ENCODE measurements at places on chromosomes 3 and 15.

DNA sequence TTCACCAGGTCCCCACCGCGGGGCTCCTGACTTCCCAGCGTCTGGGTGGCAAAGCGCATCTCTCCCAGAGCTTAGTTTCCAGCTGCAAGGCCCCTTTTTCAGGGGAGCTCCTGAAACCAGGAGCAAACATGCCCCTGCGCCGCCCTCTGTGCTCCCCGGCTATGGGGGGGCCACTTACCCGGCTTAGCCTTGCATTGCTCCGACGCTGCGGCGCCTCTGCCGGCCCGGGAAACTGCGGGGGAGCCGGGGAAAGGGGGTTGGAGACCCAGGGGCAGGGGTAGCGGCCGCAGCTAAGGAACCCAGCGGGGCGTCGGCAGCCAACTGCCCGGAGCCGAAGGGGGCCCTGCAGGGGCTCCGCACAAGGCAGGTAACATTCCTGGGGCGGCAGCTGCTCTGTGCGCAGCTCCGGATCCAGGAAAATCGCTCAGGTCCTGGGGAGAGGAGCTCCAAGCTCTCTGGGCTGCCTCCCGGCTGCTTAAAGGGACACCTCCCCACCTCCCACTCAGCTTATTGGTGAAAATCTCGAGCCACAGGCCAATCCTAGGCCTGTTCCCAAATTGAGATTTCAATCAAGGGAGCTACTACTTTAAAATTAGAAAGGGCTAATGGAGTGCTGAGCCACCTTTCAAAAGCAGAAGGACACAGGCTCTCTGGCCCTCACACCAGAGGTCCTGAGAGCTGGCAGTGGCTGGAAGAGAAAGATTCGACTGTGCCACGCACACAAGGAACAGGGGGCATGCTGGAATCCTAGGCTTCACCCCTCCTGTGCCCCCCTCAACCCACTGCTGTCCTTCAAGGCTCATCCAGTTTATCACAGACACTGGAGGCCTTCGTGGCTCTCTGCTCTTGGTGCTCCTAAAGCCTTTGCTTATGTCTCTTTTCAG lies 42.7 kb upstream of the PRICKLE2 start:
- DNase-seq = no peak

DNA sequence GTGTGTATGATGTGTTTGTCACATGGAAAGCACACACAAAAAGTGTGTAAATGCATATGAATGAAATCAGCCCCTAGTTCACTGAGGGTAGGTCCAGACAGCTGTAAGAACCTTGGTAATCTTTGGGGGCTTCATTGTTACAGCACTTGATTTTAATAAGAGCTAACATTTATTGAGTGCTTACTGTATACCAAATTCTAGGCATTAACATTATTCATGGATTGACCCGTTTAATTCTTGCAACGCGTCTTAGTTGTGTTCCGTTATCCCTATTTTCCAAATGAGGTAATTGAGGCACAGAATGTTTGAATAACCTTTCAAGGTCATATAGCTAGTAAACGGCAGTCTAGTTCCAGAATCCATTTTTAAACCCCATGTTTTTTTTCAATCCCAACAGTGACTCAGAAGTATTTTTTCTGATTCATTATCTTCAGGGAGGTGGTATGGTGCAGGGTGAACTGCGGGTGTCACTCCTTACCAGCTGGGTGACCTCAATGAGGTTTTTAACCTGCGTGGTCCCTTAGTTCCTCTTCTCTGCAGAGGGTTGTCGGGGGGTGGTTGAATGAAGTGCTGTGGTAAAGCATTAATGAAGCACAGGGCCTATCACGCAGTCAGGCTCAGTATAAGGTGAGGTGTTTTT lies 14.2 kb downstream of the RAB8B start:
- no peak for DNase-seq

GRCh38 chr3:194951931-194952582 lies 266.4 kb downstream of the FAM43A start:
- DNase-seq = no peak

DNA sequence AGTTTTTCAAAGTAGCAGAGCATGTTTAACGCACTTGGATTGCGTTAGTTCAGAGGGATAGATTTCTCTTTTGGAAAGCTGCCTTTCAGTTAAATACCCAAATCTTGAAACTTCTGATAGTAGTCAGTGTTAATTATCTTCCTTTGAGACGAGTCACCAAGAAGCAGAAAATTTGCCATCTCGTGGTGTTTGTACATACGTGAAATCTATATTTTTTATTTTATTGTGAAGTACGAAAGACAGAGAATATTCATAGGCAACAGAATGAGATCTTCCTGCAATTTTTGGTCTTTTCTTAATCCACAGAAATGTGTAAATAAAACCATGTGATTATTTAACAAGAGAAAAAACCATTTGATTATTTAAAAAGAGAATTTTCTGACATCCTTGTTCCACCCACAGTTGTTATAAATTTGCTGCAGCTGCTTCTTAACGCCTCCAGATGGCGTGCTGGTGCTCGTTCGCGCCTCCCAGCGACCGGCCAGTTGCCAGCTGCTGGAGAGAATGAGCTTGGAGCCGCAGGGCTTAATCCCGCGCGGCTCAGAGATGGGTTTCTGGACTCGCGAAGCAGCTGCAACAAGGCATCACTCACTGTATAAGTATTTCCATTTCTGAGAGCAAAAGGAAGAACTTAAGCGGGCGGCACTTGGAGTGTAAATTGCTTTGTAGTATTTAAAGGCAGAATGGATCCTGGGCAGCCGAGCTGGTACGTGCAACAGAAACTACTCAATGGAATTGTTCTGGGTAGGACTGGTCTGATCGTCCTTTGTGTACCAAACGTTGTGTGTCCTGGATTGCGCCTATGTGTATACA lies 10.5 kb upstream of the SLITRK3 start:
- DNase-seq = peak; percentile 16

DNA sequence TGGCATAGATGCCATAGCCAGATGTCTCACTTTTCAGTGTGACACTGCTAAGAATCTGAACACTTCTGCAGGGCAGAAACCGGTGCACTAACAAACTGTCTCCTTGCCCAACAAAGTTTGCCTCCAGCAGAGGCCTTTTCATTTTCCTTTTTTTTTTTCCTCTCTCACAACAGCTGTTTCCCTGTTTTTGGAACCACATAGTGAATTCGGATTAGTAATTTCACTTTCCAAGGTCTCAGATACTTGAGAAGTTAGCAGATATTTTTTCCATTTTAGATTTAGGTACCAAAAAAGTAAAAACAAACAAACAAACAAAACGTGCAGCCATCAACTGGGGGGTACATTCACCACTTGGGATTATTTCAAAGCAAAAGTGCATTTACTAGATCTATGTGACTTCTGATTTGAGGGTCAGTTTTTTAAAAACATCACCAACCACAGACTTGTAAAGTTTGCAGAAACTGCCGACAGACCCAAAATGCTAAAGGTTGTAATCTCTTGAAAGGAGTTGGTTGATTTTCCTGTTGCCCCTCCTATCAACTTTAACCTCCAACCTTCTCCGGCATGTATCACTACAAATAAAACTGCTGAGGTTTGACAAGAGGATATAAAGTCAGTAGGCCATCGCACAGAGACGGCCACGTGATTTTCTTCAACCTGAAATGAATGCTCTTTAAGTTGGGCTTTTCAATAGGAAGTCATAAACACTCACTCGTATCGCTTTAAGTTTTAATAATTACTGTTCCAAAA lies 169.1 kb downstream of the CDIN1 start:
- no peak for DNase-seq

DNA sequence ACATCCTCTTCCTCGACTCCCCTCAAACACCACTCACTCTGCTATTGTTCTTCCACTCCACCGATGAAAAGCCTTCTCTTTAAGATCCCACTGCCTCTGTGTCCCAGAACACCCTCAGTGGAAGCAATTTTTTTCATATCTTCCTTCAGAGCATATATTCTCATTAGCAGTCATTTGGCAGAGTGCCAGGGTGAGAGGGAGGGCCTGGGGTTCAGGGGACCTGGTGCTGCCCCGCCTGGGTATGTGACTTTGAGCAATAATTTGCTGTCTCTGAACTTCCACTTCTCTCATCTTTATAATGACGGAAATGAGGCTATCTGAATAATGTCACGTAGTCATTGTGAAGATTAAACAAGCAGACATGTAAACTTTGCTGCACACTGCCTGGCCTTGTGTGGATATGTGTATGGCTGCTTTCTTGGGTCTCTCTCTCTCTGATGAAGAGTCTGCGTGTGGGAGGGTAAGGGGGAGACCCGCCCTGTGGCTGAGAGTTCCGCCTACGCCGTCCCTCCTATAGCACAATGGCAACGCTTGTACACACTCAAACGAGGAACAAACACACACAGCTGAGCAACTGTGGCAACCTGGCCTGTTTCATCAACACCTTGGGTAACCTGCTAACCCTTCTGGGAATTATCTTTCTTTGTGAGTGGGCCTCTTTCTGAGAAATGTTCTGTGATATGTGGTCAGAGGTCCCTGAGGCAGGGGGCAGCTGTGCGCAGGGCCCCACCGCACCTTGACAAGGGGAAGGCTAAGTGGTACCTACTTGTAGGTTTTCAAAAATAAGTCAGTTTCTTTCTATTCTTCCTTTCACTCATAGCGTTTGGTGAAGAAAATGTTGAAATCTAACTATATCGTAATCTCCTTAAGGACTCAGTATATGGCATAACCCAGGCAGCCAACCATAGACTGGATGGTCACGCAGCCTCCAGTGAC lies 369.8 kb downstream of the SV2B start:
- no peak for DNase-seq

DNA sequence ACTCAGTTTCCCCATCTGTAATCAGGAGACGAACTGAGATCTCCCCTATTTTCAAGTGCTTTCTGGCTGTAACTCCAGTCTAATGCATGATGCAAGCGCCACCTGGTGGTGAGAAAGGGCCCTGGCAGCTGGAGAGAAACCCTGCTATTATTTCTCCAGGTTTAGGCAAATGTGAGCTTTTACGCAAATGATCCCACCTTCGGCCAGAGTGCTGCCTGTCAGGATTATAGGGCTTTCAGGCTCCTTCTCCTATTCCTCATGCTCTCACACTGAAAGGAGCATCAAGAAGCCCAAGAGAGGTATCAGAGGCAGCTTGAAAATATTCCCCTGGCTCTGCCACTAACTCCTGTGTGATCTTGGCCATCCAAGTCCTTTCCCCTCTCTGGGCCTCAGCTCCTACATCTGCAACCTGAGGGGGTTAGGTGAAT lies 93.9 kb upstream of the RASGRF1 start:
- DNase-seq = no peak

- no peak for DNase-seq
Measured at GRCh38 chr15:57566834-57567233, 24.9 kb upstream of the MYZAP start.

DNA sequence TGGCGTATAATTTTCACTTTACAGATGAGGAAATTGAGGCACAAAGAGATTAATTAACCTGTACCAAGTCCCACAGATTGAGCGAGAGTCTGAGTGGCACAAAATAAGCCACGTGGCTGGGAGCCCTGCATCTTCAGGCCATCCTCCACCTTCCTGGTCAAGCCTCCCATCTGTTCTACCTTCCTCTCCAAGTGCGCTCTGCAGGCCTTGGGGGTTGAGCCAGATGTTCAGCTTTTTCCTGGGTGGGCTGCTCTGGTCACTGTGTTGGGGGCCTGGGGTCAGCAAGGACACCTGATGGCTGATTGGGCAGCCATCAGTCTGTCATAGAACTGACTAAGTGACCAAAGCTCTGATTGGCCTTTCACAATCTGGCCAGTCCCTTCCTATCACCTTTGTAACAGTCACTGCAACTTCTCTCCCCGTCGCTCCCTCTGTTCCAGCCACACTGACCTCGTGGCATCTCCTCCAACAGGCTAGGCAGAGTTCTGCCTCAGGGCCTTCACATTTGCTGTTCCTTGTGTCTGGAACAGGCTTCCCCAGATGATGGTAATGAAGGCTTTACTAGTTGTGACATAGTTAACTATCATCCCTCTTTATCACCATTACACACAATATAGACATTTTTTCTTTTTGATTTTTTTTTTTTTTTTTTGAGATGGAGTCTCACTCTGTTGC lies 46.8 kb downstream of the SCN5A start:
- DNase-seq = no peak

DNA sequence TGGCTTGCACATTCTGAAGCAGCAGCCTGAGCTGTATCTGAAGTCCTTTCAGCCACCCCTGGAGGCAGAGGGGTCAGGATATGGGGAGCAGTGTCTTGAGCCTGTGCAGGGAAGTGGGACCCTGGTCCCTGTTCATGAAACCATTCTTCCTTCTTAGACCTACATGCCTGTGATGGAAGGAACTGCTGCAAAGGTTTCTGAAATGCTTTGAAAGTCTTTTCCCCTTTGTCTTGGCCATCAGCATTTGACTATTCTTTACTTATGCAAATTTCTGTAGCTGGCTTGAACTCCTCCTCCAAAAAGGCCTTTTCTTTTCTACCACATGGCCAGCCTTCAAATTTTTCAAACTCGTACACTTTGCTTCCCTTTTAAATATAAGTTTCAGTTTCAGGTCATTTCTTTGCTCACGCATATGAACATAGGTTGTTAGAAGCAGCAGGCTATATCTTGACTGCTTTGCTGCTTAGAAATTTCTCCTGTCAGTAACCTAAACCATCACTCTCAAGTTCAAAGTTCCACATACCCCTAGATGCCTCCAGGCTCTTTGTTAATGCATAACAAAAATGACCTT lies 62.3 kb downstream of the GALK2 start:
- DNase-seq = no peak

DNA sequence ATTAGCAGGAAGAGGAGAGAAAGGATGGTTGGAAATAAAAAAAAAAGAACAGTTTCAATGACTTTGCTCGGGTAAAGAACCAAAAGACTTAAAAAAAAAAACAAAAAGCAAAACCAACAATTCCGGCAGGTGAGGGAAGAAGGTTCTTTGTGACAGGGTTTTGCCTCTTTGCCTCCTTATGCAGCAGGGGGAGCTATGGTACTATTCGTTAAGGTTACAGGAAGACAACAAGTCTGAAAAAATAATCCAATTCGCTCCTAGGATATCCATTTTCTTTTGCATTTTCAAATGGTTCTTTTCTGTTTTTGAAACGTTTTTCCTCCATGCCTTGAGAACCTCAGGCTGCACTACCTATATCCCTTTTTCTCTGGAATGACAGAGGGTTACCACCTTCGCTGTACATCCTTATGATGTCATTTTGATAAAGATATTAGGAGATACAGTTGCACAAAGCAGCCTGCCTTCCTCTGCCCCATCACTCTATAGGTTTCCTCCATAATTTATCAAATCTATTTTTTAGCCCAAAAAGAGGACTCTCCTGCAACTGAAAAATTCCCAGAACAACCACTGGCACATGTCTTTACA lies 55.0 kb downstream of the CFAP20DC start:
- DNase-seq = no peak

DNA sequence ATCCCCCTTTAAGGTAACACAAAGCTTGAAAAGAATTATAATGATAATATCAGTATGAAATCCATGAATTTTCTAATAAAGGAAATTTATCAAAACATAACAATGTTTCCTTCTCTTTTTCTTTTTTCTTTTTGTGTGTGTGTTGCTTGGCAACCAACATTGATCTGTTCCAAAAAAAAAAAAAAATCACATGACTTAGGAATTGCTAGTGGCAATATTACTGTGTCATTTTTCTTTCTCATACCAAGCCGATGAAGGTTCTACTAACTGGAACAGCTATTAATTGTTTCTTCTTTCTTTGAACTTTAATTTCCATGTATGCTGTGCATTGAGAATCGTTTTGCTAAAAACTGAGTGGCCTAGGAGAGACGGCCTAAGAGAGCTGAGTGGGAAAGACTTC lies 317.7 kb upstream of the ONECUT1 start:
- DNase-seq = no peak
